Naive B cell (primary cell): ENCODE measurements at places on chromosomes 1 and 21. TPM values are rescaled to one million over a fixed set of nuclear protein-coding genes. Genes with fewer than 3 reads are reported as not detected.

HOOK1 gene
- polyA plus RNA-seq = 12.1 TPM

PRDM16 gene
- not detected for polyA plus RNA-seq

ABCG1 gene
- 34.3 TPM for polyA plus RNA-seq

LRRN2 gene
- polyA plus RNA-seq = 0.11 TPM

OR2T1 gene
- polyA plus RNA-seq = not detected

TSHB gene
- not detected for polyA plus RNA-seq

SPRR2F gene
- not detected for polyA plus RNA-seq

PCAT6 gene
- 0.83 TPM for polyA plus RNA-seq

EFNA3 gene
- polyA plus RNA-seq = 2.1 TPM

CELA2B gene
- polyA plus RNA-seq = not detected

LCE1F gene
- not detected for polyA plus RNA-seq

KIF26B gene
- 0.04 TPM for polyA plus RNA-seq

TRNP1 gene
- not detected for polyA plus RNA-seq

FCGR1A gene
- not detected for polyA plus RNA-seq

ZNF695 gene
- polyA plus RNA-seq = 0.08 TPM

SYCP1 gene
- not detected for polyA plus RNA-seq

AQP10 gene
- polyA plus RNA-seq = 0.13 TPM

TRMT13 gene
- polyA plus RNA-seq = 12.9 TPM

SH2D1B gene
- polyA plus RNA-seq = 0.22 TPM

HCRTR1 gene
- not detected for polyA plus RNA-seq

TINAGL1 gene
- polyA plus RNA-seq = not detected

PRKACB gene
- 67.2 TPM for polyA plus RNA-seq

DYNLT4 gene
- not detected for polyA plus RNA-seq

SLFNL1 gene
- not detected for polyA plus RNA-seq

AMY1A gene
- not detected for polyA plus RNA-seq

AUNIP gene
- not detected for polyA plus RNA-seq

RPTN gene
- polyA plus RNA-seq = not detected

FAM151A gene
- not detected for polyA plus RNA-seq

AGRN gene
- not detected for polyA plus RNA-seq

HHAT gene
- polyA plus RNA-seq = not detected

CLCNKB gene
- polyA plus RNA-seq = not detected

REN gene
- polyA plus RNA-seq = not detected

PCP4L1 gene
- polyA plus RNA-seq = not detected

PYHIN1 gene
- 3.0 TPM for polyA plus RNA-seq

HSD3B1 gene
- not detected for polyA plus RNA-seq

F5 gene
- polyA plus RNA-seq = 0.06 TPM

ZNF683 gene
- not detected for polyA plus RNA-seq

CELA3A gene
- polyA plus RNA-seq = not detected

CLDN19 gene
- polyA plus RNA-seq = not detected
